T-helper 17 cell (primary cell): ENCODE measurements at places on chromosomes 13 and 19. TPM values are rescaled to one million over a fixed set of nuclear protein-coding genes. Genes with fewer than 3 reads are reported as not detected.

- DNase-seq, result no peak
Observed at GRCh38 chr13:25037057-25037813, 58.7 kb upstream of the PABPC3 start.

DNA sequence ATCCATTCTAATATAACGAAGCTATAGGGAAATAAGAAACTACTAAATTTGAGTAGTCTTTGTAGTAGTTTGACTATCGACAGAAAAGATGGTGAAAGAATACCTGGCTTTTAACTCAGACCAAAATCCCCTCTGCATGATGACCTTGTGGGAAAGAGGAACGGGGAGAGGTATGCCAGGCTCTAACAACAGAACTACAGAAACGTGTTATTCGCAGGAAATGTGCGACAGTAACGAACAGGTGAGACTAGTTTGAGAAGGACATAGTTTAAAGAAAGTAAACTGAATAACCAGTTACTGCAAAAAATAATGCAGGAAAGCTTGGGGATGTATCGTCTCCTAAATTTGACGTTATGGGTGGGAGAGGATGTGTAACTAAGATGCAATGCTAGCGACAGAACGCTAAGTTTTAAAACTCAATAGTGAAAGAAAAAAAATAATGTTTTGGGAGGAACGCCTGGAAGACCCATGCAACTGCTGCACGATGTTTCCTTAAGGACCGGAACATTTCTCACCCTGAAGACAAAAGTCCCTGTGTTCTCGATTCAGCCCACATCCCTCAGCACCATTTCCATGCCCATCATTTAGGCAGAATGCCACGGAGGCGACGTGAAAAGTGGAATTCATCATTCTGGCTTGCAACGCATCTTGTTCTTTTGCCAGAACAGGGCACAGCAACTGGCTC is 1.6 kb upstream of the RAP2A start:
- DNase-seq, result no peak

The TMEM205 gene
- total RNA-seq, result 21.9 TPM

The LRRC63 gene
- total RNA-seq, result 0.39 TPM

The LGALS7 gene
- not detected for total RNA-seq

The VMAC gene
- 24.6 TPM for total RNA-seq

DNA sequence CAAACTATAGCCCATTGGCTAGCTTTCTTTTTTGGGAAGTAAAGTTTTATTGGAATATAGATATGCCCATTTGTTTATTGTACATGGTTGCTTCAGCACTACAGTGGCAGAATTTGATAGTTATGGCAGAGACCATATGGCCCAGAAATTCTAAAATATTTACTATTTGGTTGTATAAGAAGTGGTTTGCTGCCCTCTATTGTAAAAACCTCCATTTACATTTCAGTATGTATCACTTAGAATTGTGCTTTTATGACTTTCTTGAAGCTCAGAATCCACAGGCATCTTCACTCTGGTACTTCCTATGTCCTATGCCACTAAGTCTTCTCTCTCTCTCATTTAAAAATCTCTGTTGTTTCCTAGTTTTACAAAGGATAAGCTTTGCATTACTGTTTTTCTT is 37.7 kb downstream of the DLEU7 start:
- DNase-seq, result no peak

DNA sequence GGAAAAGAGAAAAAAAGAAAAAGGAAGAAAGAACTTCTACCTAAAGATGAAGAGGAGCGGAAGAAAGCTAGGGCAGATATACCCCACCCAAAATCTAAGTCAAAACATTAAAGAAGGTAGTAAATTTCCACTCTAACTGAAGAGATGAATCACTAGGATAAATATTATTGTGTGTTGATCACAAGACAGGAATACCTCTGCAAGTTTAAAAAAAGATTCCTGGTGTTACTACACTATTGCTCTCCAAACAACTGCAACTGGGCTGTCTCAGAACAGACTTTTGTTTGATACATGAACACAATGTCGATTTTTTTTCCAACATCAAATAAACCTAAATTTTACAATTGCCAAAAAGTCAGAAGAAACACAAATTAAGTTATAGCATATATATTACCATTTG is 6.8 kb downstream of the HSPH1 start:
- no peak for DNase-seq

DNA sequence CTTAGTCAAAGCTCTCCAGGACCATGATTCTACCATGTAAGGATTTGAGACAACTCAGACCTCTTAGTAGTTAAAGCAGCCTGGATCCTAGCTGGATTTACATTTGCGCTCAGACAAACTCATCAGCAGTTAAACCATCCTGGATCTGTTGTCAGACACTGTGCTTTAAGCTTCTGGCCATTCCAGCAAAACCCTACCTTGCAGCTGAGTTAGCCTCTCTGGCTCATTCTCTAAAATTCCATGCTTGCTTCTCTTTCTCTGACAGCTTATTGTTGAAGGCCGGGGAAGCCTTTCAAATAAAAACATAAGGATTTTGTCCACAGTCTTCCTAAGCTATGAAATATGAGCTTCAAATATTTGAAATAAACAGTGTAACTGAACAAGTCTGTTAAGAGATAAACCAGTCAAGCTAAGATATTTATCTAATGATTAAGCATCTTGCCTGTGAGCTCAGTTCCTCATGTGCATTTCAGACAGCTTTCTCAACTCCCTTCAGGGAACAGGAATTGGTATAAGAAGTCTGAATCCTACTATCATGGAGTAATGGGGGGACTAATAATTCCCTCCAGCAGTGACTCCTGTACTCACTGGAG is 89.3 kb downstream of the SLAIN1 start:
- DNase-seq, result no peak

DNA sequence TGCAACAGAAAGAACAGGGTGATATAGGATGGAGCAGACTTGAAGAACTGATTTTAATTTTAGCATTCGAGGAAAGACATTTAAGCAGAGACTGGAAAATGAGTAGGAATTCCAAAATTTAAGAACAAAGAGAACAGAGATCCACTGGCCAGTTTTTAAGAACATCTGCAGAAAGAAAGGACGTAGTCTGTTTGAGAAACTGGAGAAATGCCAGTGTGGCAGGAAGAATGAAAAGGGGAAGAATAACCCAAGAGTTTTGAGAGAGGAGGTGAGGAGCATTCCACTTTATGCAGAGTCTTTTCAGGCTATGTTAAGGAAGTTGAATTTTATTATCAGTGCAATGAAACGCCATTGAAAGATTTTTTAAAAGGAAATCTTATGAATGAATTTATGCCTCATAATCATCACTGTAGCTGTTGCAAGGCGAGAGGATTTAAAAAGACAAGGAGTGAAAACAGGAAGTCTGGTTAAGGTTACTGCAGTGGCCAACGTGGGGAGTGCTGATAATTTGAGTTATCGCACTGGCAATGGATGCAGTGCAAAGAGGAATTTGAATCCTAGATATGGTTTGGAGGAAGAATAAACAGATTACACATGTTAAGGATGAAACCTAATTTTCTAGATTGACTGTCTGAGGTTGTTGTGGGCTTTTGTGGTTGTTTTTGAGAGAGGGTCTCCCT is 253.8 kb downstream of the DACH1 start:
- no peak for DNase-seq

GRCh38 chr13:39108783-39109182 is 70.5 kb downstream of the NHLRC3 start:
- DNase-seq, result no peak

DNA sequence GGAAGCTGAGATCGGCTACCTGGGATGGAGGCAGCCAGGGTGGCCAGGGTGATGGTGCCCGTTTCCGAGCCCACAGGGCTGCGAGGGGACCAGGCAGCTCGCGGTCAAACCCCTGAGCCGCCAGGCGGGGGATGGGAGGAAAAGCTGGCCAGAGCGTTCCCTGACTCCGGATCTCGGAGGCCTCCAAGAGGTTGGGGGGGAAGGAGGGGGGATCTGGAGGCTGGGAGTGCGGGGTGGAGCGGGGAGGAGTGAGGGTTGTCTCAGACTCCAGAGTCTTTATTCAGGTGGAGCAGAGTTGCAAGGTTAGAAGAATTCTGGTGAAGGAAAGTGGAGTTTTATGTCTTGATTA is 1.1 kb downstream of the CACNG7 start:
- no peak for DNase-seq

The FOXA3 gene
- total RNA-seq, result not detected

- DNase-seq, result no peak
Observed at GRCh38 chr13:112984954-112985802, 16.2 kb downstream of the MCF2L start.

- no peak for DNase-seq
Observed at GRCh38 chr19:45528149-45528743, 21.0 kb downstream of the VASP start.

The GNA15 gene
- total RNA-seq, result 54.1 TPM

DNA sequence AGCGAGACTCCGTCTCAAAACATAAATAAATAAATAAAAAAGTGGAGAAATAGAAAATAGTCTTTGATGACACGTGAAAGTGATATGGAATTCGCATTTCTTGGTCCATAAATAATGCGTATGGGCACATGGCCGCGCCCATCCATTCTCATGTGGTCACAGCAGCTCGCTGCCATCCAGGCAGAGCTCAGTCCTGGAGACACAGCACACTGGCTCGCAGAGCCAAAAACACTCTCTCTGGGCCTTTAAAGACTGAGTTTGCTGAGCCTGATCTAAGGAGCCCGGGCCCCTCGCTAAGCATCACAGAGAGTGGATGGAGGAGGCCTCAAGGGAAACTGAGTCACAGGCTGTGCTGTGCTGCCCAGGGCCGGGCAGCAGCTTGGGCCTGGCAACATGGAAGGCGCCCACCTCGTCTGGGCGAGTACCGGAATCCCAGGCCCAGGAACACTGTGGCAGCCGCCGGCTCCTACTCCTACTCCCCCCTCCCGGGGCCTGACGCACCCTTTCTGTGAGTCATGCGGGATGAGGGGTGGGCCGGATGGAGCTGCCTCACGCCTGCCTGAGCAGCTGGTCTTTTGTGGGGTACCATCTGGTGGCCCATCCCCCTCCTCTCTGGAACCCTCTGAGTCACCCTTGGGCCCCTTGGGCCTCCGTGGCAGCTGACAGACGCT is 28.9 kb upstream of the CACTIN start:
- no peak for DNase-seq

The PRR22 gene
- total RNA-seq, result 3.8 TPM

- DNase-seq, result no peak
Observed at GRCh38 chr13:20843166-20843565, 59.4 kb downstream of the XPO4 start.

The CYP2B6 gene
- not detected for total RNA-seq

The ZNF610 gene
- total RNA-seq, result 0.30 TPM

DNA sequence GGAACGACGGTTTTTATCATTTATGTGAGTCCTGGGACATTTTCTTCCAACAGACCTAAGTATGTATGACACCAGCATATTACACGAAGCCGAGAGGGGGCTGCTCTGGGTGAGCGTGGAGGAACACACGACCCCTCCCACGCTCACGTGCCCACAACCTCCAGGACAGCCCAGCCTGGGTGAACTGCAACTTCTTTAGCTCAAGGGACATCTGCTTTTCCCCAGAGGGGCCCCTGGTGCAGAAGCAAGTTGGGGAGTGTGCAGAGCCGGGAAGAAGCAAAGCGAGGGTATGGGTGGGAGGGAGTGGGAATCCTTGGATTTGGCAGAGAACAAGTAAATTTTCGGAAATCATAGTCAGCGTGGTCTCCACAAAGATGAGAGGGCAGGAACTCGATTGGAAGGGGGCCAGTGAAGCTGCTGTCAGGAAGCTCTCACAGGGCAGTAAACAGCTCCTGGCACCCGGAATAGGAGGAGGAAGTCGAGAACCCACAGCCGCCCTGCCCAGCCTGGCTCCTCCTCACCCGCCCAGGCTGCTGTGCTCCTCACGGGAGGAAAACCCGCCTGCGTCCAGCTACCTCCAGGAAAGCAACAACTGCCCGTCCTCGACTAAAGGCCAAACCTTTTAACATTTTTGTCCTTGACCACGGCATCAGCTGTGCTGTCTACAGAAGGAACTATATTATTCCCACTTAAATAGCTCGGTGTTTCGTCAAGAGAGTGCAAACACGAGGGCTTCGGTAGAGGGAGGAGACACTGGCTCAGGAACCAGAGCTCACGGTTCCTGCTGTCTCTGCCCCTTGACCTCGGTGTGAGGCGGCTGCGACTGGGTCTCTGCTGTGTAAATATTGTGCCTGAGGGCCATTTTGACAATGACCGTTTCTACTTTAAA is 17.2 kb upstream of the CFAP97D2 start:
- no peak for DNase-seq

DNA sequence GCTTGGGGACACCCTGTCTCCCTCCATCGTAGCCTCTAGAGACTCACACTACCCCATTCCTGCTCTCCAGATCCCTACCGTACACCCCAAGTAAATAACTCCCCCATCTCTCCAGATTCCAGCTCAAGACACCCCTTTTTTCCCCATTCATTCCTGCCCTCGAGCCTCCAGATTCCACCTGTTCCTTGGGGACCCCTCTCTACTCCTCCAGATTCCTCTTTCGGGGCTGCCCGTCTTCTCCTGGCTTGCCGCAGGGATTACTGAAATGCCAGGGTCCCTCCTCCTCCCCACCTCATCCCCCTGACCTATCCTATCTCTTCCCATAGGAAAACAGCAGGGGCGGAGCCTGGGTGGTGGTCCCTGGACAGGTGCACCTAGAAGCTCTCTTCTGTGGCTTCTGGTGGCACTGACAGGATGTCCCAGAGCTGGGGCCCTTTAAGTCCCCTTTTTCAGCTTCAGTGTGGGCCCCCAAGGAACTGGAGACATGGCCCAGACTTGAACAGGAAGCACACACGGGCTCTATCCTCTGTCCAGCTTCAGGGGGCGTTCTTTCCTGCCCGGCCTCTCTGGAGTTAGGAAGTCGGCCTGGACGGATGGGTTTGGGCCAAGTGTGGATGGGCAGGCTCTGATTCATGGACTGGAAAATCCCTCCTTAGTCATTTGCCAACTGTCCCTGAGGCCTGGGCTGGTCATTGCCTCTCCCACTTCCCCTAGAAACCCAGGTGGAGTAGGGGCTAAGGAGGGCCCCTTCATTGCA is 1.2 kb downstream of the ZSWIM4 start:
- DNase-seq, result no peak

The ZNF700 gene
- total RNA-seq, result 18.7 TPM

The ZNF154 gene
- total RNA-seq, result 1.9 TPM

GRCh38 chr19:1110809-1111640 is 7.2 kb downstream of the GPX4 start:
- DNase-seq, result no peak

GRCh38 chr13:111161601-111162600 is 46.8 kb downstream of the ARHGEF7 start:
- DNase-seq, result no peak

- DNase-seq, result no peak
Observed at GRCh38 chr13:61415058-61415721, 459 bp downstream of the PCDH20 start.

DNA sequence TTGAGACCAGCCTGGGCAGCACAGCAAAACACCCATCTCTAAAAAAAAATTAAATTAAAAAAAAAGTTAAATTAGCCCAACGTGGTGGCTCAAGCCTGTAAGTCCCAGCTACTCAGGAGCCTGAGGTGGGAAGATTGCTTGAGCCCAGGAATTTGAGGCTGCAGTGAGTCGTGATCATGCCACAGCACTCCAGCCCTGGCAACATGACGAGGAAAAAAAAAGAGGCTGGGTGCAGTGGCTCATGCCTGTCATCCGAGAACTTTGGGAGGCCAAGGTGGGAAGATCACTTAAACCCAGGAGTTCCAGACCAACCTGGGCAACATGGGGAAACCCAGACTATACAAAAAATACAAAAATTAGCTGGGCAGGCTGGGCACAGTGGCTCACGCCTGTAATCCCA is 2.2 kb upstream of the TMEM161A start:
- DNase-seq, result no peak
